ENCODE measurements at places on chromosomes 5 and 9.

- no peak for DNase-seq
Measured at GRCh38 chr9:134178768-134179551, 14.6 kb upstream of the RNU6ATAC start.

DNA sequence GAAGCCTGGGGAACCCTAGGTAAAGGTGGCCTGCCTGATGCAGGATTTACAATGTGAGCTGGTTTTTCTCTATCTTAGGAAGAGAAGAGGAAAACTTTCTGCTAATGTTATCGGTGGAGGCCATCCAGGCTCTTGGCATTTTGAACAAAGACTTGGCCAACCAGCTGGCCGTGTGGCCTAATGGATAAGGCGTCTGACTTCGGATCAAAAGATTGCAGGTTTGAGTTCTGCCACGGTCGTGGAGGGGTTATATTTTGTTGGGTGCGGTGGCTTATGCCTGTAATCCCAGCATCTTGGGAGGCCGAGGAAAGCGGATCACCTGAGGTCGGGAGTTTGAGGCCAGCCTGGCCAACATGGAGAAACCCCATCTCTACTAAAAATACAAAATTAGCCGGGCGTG is 9.6 kb downstream of the C9orf152 start:
- no peak for DNase-seq

DNA sequence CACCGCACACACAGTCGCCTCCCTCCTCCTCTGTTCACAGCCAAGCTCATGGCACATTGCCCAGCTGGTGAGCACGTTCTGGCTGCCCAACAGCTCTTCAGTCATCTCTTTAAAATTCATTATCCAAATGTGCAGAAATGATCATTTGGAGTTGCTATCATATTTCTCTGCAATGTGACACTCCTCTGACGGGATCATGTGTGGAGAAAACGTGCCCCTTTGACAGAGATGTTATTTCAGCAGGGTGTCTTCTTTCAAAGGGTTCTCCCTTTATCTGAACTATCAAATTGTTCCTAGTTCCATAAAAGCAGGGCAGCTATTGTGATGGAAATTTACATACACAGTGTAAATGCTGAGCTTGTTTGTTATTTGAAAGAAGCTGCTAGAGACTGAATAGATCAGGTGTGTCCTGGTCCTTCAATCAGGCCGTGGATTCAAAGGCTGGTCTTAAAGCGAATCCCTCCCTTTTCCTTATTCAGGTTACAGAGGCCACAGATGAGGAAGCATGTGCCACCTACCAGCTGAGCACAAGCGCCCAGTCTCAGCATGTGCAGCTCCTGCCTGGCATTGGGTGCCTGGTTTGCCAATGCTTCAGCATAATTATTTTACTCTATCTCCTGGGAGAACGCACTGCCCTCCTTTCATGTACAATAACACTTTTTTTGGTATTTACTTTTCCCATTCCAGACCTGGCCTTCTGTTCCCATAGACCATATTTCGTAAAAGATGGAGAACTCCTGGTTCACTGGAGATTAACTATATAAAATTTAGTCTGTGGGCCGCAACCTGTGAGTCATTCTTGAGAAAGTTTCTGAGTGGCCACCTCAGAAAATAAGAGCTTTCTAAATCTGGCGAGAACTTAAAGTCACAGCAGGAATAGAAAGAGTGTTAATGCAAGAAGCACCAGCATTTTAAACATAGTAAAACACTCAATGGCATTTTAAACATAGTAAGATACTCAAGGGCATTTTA is 433.7 kb downstream of the ENC1 start:
- DNase-seq = no peak

- DNase-seq = no peak
Measured at GRCh38 chr5:137336565-137337120, 162.5 kb downstream of the SPOCK1 start.

DNA sequence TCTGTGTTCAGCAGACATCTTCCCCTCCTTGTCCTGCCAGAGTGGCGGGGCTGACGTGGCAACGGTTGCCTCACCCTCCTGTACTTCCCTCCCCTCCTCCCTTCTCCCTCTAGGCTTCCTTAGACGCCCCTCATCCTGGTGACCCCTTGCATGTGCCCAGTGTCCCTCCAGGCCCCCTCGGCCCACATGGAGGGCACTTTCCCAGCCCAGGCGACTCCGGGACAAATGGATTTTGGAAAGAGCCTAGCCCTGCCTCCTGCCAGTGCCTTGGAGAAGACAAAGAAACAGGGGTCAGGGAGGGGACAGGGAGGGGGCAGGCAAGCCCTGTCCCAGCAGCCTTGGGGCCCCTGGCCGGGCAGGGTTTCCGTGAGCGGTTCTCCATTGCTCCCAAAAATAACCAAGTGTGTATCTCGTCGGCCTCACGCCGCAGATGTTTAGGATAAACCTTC is 38.3 kb upstream of the NEURL1B start:
- DNase-seq = no peak

DNA sequence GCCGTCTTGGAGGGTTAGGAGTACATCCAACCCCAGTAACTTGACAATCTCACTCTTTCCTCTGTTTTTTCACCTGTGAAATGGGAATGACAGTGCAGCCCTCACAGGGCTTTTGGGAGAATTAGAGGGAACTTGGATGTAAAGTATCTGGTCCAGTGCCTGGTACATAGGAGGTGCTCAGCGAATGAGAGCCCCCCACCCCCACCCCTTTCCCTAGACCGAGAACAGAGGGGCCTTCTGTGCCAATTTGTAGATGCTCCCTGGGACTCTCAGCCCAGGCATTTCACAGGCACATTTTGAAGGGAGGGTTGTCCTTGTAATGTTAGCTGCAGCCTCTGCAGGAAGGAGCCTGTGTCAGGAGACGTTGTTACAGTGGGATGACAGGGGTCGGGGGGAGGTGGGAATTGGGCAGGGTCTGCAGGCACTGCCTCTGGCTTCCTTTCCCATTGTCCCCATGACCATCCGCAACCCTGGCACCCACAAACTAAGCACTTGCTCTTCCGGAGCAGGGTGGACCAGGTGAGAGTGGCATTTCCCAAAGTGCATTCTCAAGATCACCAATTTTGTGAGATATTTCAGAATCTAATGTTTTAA is 47.0 kb downstream of the AMBP start:
- DNase-seq = no peak

Measured in WTC11 (cell line).